T-helper 2 cell treated with Interferon-gamma antibody and Interleukin-4, amounts not matched to agents 5 μg/mL and 100 μg/mL, for 36 hours (primary cell): ENCODE measurements at places on chromosomes 5 and 9.

DNA sequence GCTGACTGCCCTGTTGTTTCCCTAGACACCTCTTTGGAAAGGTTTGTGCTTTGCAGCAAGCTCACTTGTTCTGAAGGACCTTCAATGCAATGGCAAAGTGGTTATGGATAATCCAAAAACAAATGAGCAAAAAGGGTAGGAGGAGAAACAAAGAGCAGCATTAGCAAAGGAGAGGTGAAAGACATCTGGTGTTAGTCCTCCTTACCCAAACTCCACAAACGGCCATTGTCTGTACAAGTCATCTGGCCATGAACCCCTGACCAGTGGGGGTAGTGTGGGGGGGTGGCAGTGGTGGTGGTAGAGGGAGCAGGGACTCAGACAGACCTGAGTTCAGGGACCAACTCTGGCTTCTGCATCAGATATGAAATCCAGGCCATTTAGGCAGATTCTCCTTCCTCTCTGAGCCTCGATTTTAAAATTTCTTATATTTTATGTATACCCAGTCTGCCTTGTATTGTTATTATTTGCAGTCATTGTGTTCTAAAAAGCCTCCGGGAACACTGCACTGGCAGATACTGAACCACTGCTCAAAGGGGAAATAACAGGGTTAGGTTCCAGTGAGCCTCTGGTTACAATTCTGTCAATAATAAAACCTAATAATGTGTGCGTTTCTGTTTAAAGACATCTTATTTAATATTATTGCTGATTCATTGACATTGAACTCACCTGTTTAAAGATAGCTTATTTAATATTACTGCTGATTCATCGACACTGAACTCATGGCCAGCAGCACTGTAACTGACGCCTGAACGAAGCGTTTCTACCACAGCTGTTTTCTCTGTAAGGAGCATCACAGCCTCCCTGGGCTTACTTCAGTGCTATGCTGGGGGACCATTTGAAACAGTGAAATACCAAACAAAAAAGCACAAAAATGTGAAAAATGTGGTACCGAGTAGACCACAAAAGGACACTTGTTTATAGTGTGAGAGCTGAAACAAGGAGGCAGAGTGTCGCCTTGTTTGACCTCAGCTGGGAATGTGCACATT lies 156.0 kb downstream of the SEC61B start:
- no peak for DNase-seq

DNA sequence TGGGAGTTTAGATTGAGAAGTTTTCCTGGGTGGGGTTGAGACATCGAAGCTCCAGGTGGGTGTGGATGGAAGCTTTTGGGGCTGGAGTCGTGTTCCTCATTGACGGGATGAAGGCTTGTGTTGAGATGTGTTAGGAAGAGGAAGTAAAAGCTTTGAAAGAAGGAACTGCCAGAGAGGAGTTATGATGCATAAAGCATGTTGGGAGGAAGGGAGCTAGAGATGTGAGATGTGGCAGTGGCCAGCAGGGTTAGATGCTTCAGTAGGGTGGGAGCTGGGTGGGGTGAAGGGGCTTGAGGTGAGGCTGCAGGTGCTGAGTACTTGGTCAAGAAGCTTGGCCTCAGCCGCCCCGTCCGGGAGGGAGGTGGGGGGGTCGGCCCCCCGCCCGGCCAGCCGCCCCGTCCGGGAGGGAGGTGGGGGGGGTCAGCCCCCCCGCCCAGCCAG lies 56.7 kb downstream of the HSPA4 start:
- DNase-seq: no peak

GRCh38 chr9:4034404-4034803 lies 265.5 kb downstream of the GLIS3 start:
- no peak for DNase-seq

DNA sequence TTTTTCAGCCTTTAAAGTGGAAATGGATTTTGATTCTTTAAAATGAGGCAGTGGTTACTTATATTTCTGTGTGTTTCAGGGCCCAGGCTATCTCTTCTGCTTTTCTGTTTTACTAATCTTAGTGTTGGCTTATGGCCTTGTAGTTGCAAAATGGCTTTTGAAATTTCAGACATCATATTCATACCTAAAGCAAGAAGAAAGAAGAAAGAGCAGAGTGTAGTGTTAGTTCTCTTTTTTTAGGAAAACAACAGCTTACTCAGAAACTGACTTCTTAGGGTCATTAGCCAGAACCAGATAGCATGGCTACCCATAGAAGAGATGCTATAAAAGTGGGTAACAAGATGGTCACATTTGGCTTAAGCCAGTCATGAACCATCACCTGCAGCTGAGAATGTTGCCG lies 20.9 kb downstream of the ZBED3 start:
- DNase-seq: no peak

GRCh38 chr5:95619514-95620029 lies 315 bp upstream of the GPR150 start:
- DNase-seq: no peak

DNA sequence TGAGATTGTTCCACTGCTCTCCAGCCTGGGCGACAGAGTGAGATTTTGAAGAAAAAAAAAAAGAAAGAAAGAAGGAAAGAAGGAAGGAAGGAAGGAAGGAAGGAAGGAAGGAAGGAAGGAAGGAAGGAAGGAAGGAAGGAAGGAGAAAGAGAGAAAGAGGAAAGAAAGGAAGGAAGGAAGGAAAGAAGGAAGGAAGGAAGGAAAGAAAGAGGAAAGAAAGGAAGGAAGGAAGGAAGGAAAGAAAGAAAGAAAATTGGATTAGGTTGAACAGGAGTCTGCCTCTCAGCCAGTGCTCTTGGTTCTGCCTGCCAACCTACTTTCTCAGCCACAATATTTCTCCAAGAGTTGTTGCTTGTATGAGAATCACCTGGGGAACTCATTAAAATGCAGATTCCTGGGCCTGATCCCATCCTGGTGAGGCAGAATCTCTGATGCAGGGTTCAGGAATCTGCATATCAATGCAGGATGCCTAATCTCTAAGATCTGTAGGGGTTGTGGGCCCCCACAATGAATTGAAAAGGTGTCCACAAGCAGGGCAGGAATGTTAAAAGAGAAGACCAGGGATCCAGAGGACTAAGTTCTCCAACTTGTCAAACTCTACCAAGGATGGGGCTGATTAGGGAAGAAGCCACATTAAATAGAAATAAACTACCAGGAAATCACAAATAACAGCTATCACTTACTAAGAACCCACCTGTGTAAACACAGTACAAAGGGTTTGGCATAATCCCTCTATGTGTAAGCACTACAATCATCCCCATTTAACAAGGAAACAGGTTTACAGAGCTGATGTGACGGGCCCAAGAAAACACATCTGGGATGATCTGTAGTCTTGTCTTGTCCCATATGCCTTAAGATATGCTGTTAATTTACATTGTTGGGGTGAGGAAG lies 23.4 kb upstream of the GALNT10 start:
- DNase-seq: no peak

DNA sequence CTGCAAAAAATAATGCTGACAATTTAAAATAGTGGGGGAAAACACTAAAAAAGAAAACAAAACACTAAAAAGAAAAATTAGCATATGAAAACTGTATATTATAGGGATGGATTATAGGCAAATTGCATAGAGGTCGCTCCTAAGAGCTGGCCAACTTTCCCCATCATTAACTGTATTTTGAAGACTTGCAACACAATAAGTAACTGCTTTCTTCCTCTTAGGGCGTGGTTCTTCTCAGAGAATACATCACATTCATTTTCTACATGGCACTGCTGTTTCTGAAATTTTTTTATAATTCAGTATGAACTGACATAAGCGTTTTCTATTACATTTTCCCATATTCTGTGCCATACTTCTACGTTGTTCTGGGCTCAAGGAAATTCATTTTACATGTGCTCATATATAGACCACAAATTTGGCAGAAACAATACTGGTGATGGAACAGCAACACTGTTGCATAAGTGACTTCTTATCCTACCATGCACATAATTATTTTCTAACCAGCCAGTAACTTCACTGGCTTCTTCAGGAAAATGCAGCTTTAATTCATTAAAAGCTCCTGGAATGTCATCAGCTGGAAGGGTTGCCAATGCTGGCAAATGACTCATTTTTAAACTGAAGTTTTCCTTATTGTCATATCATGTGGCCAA lies 171.2 kb upstream of the DMAC1 start:
- no peak for DNase-seq

- no peak for DNase-seq
These were observed 260.0 kb upstream of the ST8SIA4 start for GRCh38 chr5:101163088-101163487.

DNA sequence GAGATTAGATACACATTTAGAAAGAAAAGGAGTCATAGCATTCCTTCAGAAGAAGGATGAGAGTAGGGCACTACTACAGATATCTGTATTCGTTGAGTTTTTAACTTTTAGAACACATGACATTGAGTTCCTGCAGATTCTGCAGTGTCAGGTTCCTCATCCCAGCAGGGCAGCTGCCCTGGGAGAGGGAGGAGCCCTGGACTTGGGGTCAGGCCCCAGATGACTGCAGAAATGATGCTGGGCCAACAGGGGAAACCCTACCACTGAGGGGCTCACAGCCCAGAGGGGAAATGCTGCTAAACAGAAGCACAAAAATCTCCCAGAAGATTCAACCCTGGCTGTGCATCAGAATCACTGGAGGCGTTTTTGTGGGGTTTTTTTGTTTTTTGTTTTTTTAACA lies 68.9 kb upstream of the TAF1L start:
- no peak for DNase-seq

GRCh38 chr9:99623780-99624364 lies 197.8 kb upstream of the NR4A3 start:
- no peak for DNase-seq

DNA sequence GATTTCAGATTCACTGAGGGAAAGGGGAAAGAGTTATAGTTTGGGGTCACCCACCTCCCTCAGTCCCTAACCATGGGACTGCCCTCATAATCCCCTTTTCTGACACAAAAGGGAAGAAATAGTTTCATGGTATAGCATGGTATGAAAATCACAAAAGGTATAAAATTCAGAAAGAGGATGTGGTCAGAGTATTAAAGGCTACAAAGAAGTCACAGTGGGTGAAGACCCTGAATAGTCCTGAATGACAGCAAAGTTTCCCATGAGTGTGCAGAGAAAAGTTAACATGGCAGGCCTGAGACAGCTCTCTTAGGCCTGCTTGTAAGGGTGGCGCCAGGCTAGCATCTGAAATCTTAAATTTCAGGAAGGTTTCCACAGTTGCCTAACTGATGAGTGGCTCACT lies 290.6 kb upstream of the ZNF608 start:
- no peak for DNase-seq

DNA sequence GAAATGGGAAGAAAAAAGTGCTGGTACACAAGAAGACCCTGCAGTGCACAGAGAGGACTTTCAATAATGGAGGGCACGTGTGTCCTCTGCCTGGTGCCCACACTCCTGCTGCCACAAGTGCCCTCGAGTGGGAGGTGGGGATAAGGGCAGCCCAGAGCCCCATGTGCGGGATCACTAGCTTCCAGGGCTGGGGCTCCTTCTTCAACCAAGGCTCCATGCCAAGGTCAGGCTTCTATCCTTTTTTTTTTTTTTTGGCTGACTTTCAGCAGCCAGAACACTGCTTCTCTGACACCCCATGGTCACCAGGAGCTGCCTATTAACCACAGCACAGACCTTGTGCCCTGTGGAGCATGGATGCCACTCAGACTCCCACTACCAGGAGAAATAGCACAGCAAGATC lies 7.5 kb downstream of the ACSL6 start:
- DNase-seq: no peak

DNA sequence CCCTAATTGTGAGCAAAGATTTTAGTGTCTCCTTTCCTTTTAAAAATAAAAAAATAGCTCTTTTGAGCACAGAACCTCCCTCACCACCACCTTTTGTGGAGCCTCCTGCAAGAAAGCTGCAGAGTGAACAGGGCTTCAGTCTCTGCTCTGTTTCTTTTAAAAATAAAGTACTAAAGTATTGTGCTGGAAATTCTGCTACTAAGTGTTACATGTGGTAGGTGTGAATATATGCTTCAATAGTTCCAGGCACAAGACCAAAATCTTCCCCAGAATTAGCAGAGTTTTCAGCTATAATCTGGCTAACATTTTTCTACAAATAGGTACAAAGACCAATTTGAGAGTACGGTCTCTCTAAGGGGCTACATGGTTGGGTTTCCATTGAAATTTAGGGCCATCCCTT lies 40.3 kb upstream of the NFIB start:
- DNase-seq: no peak

- no peak for DNase-seq
These were observed 167.7 kb downstream of the CCDC192 start for GRCh38 chr5:127870914-127871313.

- DNase-seq: no peak
These were observed 165.8 kb downstream of the SEMA5A start for GRCh38 chr5:9380109-9380508.

DNA sequence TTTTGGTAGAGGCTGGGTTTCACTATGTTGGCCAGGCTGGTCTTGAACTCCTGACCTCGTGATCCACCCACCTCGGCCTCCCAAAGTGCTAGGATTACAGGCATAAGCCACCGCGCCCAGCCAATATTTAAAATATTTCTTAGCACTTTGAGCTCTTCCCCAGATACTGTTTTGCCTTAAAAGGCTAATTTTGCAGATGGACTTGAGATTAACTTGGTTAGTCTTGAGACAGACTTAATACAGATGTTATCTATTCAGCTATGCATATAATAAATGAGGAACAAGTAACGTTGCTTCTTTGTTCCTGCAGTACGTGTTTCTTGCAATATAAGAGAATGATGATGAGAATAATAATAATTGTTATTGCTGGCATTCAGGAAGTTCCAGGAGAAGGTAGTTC lies 56.3 kb downstream of the PCSK5 start:
- no peak for DNase-seq

DNA sequence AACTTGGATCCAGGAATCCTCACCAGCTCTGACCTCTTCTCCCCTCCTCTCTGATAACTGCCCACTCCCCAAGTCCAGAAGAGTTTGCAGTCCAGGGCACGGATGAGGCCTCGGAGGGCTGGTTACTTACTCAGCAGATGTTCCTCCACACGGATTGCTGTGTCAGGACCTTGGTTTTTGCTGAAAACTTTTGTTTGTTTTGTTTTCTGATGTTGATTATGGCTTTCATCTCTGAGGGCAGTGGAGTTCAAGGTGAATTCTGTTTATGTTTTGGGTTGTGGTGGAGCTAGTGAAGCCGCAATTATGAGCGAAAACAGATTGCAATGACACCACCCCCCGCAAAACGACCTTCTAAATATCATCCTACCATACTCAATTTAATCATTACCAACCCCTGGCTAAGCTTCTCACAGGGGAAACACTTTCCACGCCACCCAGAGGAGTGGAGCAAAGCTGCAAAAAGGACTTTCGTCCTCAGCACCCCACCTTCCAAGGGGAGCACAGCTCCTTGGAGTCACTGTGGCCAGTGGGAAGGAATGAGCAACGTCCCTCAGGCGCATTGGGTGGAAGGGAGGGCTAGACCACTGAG lies 92.7 kb upstream of the SAP30L start:
- no peak for DNase-seq
